ENCODE measurements at places on chromosomes 5 and 9.

DNA sequence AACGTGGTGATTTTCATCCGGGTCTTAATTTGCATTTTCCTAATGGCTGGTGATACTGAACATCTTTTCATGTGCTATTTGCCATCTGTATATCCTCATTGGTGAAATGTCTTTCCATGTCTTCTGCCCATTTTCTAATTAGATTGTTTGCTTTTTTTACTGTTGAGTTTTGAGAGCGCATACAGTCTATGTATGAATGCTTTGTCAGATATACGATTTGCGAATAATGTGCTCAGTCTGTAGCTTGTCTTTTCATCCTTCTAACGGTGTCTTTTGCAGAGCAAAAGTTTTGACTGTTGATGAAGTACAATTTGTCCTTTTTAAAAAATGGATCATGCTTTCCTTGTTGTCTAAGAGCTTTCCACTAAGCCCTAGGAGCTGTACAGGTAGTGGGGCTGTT lies 143.0 kb downstream of the RGS3 start:
- no peaks in the 10 kb centered on the region for H3K36me3 ChIP-seq
- H3K4me1 ChIP-seq, result peaks cover 6% of the 10 kb centered on the region
- H3K4me3 ChIP-seq, result no peak overlapping the region
- no peak overlapping the region for H3K27ac ChIP-seq

DNA sequence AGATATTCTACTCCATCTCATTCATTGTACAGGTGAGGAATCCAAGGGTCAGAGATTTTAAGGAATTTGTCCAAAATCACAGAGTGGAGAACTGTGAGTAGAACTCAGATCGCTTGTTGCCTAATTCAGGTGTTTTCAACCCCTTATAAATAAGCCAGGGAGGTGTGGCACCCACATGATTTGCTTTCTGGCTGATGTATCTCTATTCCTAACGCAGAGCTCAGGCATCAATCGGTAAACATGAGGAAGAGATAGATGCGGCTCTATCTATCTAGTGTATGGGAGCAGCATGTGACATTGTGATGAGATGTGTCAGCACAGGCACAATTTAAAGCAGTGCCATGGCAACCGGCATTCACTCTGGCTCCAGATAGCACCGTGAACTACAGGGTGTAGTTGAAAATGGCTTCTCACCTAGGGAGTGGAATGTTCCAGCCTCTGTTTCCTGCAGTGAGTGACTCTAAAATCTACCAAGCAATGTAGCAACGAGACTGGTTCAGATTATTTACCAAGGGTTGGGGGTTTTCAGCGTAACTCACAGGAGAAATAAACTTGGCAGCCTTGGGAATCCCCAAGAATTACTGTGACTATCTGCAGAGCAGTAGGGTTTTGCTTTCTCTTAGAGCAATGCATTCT lies 53.4 kb upstream of the SUB1 start:
- peaks cover 13% of the 10 kb centered on the region for H3K36me3 ChIP-seq
- H3K27me3 ChIP-seq, result no peaks in the 10 kb centered on the region
- H3K27ac ChIP-seq, result peak overlapping the region; percentile 97
- peak overlapping the region; percentile 93 for H3K4me3 ChIP-seq
- peak; percentile 89 for DNase-seq
- peaks cover 45% of the 10 kb centered on the region for H3K4me1 ChIP-seq

GRCh38 chr5:125603321-125603720 lies 819.9 kb upstream of the GRAMD2B start:
- H3K36me3 ChIP-seq, result no peaks in the 10 kb centered on the region
- DNase-seq, result no peak
- no peaks in the 10 kb centered on the region for H3K4me1 ChIP-seq
- no peaks in the 10 kb centered on the region for H3K27me3 ChIP-seq
- no peak overlapping the region for H3K4me3 ChIP-seq

DNA sequence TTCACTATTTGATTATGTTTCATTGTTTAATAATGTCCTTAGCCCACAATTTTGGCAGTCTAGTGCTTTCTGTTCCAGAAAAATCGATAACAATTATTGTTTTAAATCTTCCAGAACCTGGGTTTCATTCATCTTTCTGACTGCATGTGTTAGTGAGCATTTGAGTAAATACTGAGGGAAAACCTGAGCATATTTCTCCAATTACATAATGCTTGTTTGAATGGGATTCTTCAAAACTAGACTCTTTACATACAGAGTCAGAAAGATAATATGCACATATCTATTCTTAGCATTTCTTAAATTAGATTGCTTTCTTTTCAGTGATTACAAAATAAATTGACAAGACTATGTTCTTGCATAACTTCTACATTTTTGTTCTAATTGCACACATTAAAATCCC lies 21.9 kb downstream of the GABRA6 start:
- no peak overlapping the region for H3K4me3 ChIP-seq
- no peaks in the 10 kb centered on the region for H3K36me3 ChIP-seq
